Stimulated activated CD8-positive, alpha-beta memory T cell treated with anti-CD3 and anti-CD28 coated beads, Interleukin-15, amount 100 ng/mL, for 4 hours (primary cell): ENCODE measurements at places on chromosomes 4 and X.

DNA sequence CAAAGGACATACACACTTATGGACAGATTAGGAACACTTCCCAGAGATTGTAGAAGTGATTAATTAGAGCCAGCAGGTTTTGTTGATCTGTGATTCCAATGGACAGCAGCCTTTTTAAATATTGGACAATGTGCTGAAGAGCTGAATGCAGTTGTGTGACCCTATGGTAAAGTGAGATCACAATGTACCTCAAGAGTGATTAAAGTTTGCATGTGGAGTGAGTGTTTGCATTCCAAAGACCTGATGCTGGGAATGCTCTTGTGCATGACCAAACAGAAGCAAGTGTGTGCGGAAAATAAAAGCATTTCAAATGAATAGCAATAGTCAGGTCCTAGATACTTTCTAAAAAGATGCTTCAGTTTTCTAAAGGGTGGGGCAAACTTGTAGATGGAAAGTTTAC, 154.1 kb downstream of the BANK1 start:
- DNase-seq, result no peak

DNA sequence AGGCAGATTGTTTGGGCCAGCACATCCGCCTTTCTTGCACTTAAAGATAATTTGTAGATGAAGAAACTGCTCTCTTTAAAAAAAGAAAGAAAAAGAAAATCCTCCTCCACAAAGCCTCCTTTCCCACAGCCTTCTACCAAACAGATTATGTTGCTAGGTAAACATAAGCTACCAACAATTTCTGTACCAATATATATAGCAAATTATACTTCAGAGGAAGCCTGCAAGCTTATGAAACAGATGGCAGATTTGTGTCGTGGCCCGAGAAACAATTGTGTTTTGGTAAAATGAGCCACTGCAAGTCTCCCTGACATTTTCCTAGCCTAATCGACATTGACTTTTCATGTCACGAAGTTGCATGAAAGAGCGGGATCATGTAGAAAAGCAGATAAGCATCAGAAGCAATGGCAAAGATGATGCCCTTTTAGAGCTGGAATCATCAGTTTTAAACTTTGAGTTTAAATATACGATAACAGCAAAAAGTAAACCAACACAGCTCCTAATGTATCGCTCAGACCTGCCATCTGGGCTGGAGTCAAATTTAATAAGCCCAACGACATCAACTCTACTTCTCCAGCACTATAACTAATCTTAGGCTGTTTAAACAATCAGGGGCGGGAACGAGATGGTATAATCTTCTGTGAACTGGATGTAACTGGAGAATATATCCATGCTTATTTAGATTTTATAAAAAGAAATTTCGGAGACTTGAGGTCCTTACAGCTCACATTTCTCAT, 94.9 kb upstream of the PLAC1 start:
- no peak for DNase-seq

DNA sequence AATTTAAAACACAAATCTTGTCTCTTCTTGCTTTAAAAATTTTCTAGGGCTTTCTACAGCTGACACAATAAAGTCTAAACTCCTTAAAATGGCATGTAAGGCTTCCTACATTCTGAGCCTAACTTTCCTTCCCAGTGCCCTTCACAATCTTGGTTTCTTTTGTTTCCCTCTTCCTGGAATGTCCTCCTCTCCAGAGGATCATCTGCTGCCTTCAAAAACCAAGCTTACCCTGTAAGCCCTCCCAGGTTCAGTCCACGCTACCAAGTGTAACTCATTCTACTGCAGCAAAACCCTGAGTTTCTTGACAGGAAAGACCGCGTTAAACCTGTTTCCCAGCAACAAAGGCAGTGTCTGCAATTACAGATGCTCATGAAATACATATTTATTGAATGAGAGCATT, 91.3 kb downstream of the SHISA3 start:
- no peak for DNase-seq

DNA sequence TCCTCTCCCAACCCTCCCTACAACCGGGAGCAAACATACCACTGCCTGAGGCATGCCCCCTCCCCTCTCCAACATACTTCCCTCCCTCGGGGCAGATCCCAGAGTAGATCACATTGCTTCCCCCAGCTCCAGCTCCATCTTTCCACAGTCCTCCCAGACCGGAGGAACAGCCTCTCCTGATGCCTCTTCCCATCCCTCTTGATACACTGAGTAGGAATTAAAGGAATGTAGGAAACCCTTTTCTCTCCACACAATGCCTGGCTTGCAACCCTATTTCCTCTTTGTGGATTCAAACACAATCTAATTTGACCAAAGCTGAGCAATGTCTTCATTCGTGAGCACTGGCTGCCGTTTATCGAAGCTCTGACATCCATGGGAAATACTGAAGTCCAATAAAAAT, 339.8 kb downstream of the BCOR start:
- DNase-seq, result no peak

- DNase-seq, result no peak
These were observed 427 bp downstream of the ZNF182 start for GRCh38 chrX:48003367-48003757.

DNA sequence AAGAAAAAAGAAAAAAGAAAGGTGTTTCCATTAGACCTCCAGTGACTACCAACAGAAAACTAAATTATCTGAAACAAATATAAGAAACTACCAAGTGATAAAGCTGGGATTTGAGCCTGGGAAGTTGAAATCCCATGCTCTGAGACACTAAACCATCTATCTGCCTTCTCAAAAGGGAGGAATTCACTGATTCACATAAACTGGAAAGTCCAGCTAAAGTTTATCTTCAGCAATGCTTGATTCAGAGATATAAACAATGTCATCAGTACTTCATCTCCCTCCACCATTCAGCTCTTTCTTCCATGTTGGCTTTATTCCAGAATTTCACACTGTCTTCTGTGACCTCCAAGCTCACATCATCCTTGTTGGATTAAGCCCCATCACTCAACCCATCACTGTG, 96.3 kb downstream of the IQCM start:
- no peak for DNase-seq

DNA sequence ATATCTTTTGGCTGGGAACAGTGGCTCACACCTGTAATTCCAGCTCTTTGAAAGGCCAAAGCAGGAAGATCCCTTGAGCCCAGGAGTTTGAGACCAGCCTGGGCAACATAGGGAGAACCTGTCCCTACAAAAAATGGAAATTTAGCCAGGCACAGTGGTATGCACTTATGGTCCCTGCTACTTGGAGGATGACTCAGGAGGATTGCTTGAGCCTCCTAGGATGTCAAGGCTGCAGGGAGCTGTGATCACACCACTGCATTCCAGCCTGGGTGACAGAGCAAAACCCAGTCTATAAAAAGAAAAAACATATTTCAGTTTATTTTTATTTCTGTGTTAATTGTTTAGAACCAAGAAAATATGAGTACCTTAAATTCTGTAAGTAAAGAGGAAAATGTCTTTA, 123.7 kb downstream of the CBR4 start:
- DNase-seq, result no peak

DNA sequence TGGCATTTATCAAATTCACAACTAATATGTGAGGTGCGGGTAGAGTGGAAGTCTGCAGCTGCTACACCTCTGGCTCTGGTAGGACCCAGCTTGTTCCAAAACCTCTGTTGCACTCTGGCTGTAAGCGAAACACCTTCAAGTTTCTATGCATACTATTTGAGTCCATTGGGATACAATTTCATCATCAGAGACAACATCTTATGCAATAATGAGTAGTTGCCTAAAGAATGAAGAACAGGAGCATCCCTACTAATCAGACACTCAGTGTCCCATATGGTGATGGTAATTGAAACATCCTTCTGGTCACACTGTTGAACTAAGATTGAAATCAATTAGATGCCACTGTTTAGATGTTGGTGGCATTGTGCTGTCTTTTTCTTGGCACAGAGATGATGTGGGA, 178.4 kb downstream of the MGST2 start:
- DNase-seq, result no peak

DNA sequence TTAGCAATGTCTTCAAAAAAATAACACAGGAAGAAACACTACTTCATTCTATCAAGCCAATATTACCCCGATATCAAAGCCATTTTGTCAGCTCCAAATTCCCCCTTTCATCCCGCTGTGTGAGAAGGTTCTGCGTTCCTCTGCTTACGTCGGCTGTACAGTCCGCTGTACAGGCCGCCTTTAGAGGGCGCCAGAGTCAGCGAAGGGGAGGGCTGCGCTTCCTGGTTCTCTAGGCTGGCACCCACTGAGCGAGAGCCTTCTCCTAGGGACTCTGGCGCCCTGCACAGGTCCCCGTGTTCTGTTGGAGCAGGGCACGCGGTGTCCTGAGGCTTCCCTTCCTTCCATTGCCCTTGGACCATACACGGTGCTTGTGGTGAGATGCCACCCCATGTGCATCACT, 25.3 kb upstream of the CT45A1 start:
- DNase-seq, result no peak

GRCh38 chrX:12548746-12549145, 242.5 kb upstream of the PRPS2 start:
- DNase-seq, result no peak

- DNase-seq, result no peak
These were observed at the start of gene PGRMC2 for GRCh38 chr4:128287141-128287870. PGRMC2 (minus strand) TSS chr4:128287813; CDS start chr4:128287790, 23 bp downstream.

GRCh38 chr4:136664988-136665387, 867.3 kb downstream of the PCDH18 start:
- no peak for DNase-seq

GRCh38 chrX:148540671-148541583, 40.5 kb downstream of the AFF2 start:
- DNase-seq, result no peak

GRCh38 chr4:7381221-7381889, 53.4 kb downstream of the PSAPL1 start:
- no peak for DNase-seq

- no peak for DNase-seq
These were observed 25.7 kb downstream of the AFF1 start for GRCh38 chr4:86960557-86960961.

DNA sequence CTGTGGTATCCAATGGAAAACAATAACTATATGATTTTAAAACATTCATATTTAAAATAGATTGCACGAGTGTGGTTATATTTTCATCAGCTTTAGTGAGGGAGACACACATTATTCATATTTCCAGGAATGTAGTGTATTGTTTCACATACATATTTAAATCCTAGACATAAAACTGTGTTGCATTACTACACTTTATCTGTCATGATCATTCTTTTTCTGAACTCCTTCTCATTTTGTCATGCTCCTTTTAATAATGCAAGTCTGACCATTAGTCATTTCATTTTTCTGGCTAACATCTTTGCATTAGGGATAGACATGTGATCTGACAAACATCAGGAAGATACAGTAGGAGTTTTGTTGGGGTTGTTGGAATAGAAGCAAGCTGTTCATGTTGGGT, 1382.7 kb downstream of the PCDH7 start:
- no peak for DNase-seq

- no peak for DNase-seq
These were observed 249.6 kb downstream of the OPHN1 start for GRCh38 chrX:68183612-68184214.

- no peak for DNase-seq
These were observed 1509.4 kb downstream of the TECRL start for GRCh38 chr4:62899646-62900364.

- no peak for DNase-seq
These were observed 24.0 kb downstream of the PPEF2 start for GRCh38 chr4:75878246-75878756.

DNA sequence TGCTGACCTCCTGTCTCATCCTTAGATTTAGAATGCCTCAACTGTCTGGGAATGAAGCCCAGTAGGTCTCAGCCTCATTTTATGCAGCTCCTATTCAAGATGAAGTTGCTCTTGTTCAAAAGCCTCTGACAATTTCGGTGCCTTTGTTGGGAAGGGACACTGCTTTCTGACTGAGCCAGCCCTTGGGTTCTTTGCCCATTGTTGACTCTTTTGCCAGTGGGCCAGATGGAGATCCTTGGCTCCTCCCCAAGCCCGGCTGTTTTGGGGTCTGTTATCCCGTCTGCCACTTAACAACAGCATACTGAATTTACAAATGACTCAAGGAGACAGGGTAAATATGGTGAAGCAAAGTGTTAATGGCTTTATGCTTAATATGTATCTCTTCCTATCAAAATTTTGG, 58.3 kb upstream of the PRKX start:
- no peak for DNase-seq

DNA sequence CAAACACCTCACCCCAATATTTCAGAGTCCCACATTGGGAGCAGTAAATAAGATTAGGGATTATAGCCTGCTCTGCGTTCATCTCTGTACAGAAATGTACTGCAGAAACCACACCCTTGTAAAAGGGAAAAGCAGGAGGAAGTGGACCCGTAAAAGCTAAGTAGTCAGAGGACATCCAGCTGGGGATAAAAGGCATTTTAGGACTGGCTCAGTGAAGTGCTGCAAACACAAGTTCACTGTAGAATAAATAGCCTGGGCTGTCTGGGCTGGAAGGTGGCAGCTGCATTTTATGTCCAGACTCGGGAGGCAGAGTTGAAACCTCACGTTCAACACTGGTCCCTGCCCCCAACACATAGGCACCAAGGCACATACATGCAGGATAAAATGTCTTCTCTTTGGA, 178.7 kb upstream of the FAT1 start:
- DNase-seq, result no peak

GRCh38 chr4:92128676-92129075, 175.1 kb upstream of the GRID2 start:
- DNase-seq, result no peak

- no peak for DNase-seq
These were observed at the start of gene USP51 for GRCh38 chrX:55489314-55490009. USP51 (minus strand) TSS chrX:55489848; CDS start chrX:55488939, 909 bp downstream.

GRCh38 chrX:129472116-129472515, 51.2 kb downstream of the SMARCA1 start:
- no peak for DNase-seq

GRCh38 chrX:48933757-48934156, 14.9 kb upstream of the PIM2 start:
- no peak for DNase-seq

GRCh38 chr4:155535802-155536454, 130.7 kb upstream of the GUCY1A1 start:
- DNase-seq, result no peak

DNA sequence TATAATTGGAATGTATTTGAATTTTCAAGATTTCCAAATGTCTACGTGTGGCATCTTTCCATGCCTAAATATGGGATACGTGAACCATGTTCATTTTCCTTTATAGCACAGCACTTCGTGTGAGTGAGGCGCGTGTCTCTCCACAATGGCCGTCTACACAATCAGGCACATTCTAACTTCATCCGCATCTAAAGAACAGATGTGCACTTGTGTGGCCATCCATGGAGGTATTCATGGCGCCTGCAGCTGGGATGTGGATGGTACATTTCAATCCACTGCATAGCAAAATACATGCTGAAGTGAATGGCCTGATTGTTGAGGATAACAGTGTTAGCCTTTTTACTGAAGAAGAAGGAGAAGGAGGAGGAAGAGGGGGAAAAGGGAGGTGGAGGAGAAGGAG, 34.5 kb upstream of the TRIM2 start:
- no peak for DNase-seq
